HFF-Myc (cell line): ENCODE measurements at places on chromosomes 13 and 19.

DNA sequence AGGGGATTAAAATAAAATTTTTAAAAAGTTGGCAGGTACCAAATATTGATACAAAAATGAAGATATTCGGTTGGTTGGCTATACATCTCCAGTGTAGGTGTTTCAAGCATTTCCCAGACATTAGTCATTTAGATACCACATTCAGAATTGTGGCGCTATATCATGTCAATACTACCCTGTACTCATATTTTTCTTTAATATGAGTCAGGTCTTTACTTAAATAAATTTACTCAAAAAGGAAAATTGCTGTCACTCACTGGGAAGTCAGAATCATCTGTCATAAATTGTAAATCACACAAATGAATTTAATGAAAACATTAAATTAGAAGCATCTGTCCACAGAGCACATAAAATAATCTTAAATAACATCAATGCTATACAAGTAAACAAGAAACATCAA lies 134.2 kb downstream of the TSHZ3 start:
- DNase-seq, result no peak

DNA sequence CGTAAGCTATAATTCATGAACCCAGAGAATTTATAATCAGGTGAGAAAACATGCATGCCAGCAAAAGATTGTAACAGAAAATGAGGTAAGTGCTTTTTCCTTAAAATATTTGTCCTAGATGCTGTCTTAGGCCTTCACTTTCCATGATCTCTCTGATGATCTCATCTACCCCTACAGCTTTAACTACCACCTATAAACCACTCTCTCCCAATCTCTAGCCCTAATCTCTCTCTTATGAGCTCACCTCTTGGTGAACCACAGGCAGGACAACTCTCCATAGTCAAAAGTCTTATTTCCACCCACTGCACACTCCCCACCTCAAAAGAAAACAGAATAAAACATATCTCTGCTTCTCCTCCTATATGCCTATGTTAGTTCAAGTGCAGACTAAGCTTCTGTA lies 137.1 kb downstream of the SLC7A1 start:
- no peak for DNase-seq

DNA sequence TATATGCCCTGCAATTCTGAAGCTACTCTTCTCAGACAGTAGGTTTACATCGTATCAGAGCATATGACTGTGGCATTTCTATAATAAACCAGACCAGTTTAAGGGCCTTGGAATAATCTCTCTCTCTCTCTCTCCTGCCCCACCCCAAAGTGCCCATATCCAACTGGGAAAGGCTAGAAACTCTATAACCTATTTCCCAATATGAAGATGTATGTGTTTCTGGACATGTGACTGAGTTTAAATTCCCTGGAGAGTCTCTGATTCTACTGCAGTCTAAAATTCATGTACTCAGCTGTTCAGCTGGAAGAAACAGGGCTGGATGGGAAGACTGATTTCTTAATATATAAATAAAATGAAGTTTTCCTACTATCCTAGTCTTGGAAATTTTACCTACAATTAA lies 91.9 kb upstream of the MBNL2 start:
- DNase-seq, result no peak

DNA sequence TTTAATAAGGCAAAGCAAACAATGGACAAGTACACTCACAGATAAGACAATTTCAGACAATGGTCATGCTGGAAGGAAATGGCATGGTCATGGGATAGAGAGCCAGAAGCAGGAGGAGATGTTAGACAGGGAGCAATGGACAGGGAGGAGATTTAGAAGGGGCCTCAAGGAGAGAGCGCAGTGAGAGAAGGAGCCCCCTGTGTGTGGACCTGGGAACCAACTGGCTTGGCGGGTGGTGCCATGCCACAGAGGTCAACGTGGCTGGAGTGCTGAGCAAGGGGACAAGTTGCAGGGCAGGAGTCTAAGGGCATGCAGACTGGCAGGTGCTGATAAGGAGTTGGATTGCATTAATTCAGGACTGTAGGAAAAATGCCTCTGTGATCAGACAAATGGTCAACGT lies 75.3 kb upstream of the UQCRFS1 start:
- DNase-seq, result no peak

DNA sequence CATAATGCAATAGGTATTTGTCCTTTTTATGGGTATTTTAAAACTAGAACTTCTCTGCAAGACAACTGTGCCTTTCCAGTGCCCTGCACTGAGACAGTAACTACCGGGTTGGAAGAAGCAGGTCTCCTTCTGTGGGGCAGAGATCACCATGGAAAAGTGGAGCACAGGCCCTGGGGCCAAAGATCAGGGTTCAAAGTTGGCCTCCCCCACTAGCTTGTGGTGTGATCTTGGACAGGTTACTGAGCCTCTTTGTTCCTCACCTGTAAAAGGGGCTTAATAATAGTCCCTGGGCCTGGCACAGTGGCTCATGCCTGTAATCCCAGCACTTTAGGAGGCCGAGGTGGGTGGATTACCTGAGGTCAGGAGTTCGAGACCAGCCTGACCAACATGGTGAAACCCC lies 68.3 kb downstream of the CEBPG start:
- DNase-seq, result no peak

DNA sequence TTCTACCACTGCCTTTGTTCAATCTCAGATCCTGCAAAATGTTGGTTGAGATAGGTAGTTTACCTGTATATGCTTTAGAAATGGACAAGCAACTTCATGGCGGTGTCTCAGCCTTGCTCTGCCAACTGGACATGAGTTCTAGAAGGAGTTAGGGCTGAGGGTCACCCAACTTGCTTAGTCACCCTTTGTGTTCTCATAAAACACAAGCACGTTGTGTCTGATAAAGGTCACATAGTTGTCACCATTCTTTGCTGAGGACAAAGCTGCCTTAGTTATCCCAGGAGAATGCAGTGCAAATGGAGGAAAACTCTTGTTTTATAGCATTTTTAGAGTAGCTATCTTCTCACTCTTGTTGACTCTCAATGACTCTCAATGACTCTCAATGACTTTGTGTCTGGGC lies 218.4 kb upstream of the TMTC4 start:
- DNase-seq, result no peak

DNA sequence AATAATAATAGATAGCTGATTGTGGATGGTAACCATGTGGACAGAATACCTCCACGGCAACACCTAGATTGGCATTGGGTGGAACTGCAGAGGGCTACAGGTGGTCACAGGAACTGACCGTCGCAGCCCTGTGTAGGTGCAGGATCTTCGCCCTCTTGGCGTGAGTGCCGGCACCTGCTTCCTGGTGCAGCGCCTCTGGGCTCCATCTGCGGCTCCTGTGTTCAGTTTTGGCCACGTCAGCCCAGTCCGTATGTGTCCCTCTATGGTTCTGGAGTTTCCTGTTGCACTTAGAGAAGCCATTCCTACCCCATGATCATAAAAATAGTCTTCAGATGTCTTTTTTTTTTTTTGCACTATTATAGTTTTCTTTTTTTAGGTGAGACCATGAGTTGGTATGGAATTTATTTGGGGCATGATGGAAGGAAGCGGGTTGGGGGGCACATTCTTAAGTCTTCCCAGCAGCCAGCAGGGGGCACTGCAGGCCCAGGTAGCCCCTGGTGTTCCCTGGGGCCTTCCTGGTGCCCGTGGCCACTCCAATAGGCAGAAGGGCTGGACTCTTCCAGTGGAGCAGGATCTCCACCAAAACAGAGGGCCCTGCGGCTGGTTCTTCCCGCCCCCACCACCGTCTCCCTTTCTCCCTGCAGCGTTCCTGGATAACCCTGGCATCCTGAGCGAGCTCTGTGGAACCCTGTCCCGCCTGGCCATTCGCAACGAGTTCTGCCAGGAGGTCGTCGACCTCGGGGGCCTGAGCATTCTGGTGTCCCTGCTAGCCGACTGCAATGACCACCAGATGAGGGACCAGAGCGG lies 10.1 kb upstream of the SLC25A42 start:
- DNase-seq, result no peak

GRCh38 chr19:11387162-11388034 lies 3.3 kb upstream of the EPOR start:
- DNase-seq, result no peak

DNA sequence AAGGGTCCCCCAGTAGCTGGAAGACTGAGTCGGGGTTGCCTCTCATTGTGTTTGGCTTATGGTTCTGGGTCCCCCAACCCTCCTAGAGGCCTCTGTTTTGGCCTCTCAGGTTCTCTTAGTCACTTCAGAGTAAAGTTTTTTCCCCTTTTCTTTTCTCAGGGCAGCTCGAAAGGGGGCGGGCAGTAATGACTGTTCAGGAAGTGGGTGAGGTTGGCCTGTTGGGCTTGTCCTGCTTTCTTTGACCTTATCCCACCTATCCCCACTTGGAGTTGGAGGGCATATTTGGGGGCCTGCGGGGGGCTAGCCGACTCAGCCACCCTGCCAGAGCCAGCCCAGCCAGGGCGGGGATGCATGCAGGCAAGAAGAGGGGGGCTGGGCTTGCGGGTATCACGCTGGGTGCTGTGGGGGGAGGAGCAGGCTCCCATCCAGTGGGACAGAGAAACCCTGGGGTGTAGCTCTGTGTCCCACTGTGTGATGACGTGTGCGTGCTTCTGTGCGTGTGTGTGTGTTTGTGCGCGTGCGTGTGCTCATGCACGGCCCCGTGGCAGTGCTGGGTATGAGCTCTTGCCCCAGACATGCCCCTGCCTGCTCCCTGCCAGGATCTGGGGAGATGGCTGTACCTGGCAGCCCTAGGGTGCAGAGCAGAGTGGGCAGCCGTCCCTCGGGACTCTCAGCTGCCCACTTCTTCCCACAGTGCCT lies 1.4 kb downstream of the CIC start:
- DNase-seq, result no peak

DNA sequence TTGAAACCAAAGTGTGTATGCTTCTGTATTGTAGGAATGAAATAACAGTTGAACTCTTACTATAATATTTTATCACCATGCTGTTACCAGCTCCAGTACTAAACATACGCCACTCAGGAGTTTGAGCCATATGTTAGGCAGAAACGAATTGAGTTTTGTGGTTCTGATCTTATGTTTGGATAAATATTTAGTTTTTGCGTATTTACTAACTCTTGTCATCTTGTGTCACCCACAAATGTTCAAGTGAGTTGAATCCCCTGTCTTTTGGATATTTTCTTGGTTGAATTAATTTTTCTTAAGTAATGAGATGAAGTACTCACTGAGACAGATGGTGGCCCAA lies 1.5 kb downstream of the FNDC3A start:
- DNase-seq, result no peak

- DNase-seq, result peak; percentile 17
Observed at GRCh38 chr13:30021611-30022010, 171.2 kb upstream of the UBL3 start.

- DNase-seq, result no peak
Observed at GRCh38 chr19:53537121-53537520, 824 bp upstream of the ZNF331 start.

DNA sequence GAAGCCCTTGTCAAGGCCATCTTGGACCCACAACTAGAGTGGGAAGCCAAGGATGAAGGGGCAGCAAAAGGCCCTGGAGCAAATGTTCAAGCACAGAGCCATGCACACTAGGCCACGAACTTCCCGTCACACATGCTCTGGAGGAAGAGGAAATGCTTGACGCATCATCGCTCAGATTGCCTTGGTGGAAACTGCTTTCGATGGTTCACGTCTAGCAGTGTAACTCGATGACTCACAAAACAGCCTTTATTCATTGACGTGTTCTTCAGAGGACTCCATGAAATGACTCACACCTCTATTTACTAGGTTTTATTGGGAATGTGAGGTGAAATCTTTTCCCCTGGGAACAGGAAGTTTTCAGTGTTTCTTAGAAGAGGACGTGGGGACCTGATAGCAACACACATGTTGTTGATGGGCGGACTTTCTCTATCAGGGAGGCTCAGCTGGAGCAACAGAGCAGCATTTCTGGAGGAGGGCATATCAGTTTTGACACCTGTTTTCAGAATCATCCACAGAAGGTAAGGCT lies 79.8 kb upstream of the FLT1 start:
- peak; percentile 96 for DNase-seq

DNA sequence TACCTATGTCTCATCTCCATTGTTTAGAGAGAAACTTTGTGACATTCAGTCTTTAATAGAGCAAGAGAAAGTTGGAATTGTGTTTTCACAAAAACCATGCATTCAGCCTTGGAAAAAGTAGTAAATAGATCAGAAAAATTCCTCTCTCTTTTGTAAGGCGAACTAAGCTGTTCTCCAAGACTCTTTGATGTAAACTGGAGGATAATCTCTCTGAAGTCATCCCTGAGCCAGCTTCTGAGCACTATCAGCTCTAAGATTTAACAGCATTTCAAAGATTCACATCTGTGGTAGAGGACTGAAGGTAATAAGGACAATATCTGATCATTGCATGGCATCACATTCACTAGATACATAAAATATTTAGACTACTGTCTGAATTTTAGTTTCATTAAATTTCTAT lies 904.6 kb upstream of the ATXN8OS start:
- DNase-seq, result no peak

GRCh38 chr19:51019544-51019925 lies at the start of gene KLK10:
TSS of gene KLK10 (minus strand) at chr19:51019709. CDS start at chr19:51019130, 579 bp downstream.
- no peak for DNase-seq

GRCh38 chr19:45693106-45693788 lies 781 bp downstream of the QPCTL start:
- DNase-seq, result no peak
